GM04503 (cell line): ENCODE measurements at places on chromosomes 5 and 9.

DNA sequence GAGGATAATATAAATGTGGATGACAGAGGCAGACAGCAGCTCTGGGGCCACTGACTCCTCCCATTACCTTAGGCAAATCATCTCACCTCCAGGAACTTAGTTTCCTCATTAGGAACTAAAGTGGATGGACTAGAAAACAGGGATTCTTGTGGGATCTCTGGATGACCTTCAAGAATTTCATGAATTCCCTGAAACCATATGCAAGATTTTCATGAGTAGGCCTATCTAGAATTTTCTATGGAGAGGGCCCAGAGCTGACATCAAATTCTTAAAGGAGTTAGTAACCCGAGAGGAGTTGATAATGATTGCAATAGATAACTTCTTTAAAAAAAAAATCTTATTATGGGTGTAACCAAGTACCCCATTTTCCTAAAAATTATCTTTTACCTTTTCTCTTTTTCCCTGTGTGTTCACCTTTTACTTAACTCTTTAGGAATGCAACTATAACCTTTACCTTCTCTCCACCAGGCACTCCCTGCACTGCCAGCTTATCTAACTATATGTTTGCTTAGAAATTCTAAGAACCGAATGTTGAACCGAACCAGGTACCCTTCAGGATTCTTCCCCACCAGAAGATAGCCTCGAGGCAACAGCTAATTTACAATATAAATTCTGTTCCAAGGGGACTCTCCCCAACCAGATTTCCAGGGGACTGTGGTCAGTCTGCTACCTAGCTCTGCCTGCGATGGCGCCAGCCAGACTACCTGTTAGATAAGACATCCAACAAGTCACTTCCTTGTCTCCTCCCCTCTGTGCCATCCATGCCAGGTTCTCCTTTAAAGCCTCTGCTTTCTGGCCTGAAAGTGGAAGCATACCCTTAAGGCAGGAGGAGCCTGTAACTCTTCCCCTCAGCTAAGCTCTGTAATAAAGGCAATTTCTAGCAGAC lies 86.0 kb downstream of the GCNT4 start:
- no peak for DNase-seq

- DNase-seq = no peak
Measured at GRCh38 chr9:2356041-2356790, 265.4 kb upstream of the VLDLR start.

GRCh38 chr5:150616024-150616470 lies 24.4 kb upstream of the SYNPO start:
- DNase-seq = no peak

GRCh38 chr5:14676320-14676719 lies 11.8 kb downstream of the OTULIN start:
- no peak for DNase-seq

DNA sequence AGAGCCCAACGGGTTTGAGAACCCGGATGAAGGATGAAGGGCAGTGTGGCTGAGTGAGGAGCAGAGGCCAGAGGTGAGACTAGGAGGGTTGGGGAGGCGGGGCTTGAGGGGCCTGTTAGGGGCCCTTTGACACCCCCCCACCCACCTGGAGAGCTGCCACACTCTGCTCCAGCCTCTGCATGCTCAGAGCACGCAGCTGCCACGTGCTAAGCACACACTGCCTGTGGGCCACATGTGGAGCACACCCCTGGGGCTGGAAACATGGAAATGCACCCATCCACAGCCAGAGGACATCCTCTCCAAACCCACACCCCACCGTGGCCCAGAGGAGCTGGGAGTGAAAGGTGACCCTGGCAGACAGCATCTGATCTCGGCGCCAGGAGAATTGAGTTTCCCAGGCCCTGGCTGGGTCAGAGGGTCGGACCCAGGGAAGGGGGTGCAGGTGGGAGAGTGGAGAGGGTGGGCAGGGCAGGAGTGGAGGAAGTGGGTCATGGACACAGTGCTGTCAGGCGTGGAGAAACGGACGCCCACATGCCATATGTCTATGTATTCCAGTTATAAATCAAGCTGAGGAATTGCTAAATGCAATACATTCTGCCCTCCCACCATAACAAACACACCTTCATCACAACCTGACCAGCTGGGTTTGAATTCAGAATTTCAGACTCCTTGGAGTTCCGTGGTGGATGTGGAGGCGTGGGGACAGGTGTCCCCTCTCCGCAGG lies 5.9 kb downstream of the DNM1 start:
- no peak for DNase-seq

GRCh38 chr5:144248015-144248414 lies 77.3 kb downstream of the KCTD16 start:
- no peak for DNase-seq

DNA sequence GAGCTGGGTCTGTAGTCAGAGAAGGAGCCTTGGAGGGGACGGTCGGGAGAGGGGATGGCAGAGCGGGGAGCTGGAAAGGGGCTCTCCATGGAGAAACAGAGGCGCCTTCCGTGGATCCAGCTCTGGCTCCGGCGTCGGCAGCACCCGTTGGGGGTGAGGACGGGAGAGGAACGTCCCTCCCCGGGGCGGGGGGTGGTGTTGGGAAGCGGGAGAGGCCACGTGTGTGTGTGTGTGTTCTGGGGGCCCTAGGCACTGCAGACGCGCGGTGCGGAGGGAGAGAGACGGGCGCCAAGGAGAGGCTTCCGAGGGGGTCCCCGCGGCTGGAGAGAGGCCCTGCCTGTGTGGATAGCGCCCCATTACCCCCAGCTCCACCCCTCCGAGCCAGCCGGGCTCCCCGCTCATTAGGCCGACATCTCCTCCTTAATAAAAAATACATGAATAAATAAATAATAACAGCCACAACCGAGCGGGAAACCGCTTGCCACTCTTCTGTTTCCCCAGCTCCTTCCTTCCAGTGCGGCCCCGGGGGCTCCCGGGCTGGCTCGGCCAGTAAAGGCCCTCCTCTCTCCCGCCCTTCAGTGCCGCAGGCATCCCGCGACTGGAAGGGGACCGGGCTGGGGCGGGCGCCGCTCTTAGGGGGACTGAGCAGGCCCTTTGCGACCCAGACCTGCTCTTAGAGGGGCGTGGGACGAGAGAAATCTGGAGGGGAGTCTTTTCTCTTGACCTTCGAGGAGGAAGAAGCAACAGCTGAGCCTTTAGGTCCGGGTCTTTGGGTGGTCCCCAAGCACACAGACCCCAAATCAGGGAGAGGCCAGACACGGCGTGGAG lies 71.3 kb upstream of the ARAP3 start:
- no peak for DNase-seq

DNA sequence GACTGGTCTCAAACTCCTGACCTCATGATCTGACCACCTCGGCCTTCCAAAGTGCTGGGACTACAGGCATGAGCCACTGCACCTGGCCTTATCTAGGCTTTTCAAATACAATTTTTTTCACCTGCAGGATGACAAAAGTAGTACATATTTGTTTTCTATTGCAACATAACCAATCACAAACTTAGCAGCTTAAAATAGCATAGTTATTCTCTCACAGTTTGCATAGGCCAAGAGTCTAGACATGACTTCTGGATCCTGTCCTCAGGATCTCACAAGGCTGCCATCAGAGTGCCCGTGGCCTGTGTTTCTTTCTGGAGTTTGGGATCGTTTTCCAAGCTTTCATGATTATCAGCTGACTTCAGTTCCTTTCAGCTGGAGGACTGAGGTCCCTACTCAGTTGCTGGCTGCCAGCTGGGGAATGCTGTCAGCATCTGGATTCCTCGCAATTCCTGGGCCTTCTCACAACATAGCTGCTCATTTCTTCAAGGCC lies 348.9 kb downstream of the ARHGEF28 start:
- DNase-seq = no peak

DNA sequence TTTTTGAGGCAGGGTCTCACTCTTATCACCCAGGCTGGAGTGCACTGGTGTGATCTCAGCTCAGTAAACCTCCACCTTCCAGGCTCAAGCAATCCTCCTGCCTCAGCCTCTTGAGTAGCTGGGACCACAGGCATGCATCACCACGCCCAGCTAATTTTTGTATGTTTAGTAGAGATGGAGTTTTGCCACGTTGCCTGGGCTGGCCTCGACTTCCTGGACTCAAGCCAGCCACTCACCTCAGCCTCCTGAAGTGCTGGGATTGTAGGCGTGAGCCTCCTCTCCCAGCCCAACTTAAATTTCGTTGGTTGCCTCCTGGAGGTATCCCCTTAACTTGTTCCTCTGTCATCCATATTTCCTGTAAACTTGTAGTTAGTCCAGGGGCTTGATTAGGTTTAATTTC lies 47.2 kb downstream of the RAB24 start:
- no peak for DNase-seq

DNA sequence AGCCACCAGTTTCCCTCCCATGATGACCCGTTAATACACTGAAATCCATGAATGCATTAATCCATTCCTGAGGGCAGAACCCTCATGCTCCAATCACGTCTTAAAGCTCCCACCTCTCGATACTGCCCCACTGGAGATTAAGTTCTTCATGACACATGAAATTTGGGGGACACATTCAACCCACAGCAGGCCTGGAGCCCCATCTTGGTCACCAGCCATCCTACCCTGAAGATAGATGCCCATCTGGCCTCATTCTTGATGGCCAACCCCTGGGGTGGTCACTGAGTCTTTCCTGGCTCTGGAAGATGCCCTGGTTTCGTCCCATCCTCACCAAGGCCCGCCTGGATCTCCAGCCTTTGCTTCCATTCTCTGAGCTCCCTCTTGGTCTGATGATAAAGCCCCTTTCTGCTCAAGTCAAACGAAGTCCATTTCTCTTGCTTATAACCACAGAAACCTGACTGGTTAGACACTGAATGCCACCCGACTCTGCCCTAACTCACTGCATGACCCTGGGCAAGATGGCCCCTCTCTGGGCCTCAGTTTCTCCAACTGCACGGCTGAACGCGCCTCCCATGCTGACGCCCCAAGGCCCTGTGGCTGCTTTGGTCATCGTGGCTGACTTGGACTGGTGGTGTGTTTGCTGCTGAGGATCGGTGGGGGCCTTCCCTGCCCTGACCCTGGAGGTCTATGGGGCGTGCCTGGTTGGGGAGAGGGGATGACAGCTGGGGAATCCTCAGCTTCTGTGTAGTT lies 138.4 kb upstream of the IER5L start:
- no peak for DNase-seq

DNA sequence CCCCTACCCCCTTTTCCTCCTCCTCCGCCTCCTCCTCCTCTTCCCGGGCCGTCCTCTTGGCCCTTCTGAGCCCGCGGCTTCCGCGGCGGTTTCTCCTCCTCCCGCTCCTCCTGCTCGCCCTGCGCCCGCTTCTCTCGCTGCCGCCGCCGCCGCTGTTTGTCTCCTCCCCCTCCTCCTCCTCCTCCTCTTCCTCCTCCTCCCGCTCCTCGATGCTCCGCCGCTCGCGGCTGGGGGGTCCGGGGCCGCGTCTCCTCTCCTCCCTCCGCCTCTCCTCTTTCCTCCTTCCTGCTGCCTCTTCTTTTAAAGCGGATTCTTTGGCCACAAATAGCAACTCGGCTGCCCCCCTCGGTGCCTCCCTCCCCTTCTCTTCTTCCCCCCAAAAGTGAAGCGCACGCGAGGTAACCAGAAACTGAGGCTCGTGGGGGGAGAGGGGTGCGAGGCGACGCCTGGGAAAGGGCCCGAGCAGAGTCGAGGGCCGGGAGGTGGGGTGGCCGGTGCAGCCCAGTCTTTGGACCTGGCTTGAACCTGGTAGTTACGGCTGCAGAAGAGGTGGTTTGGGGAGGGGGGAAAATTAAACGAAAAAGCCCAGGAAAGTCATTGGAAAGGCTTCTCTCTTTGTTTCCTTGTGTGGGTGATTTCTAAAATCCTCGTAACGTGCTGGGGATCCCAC lies 1058.5 kb upstream of the DMAC1 start:
- DNase-seq = no peak

- DNase-seq = no peak
Measured at GRCh38 chr9:126363847-126364671, 37.4 kb downstream of the MVB12B start.

DNA sequence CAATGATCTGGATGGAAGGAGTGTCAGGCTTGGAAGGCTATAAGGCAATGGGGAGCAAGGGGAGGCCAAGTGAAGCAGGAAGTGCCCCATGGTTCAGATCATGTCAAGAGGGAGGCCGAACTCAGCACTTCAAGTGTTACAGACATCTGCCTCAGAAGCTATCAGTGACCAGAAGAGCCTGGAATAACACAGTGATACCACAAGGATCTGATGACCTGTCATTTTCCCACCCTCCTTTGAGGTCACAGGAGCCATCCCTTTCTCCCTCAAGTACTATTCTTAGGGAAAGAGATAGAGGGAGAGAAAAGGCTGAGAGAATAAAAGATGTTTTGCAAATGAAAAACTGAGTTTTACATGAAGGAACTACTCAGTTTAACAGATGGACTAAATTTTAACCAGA lies 454.8 kb downstream of the CSNK1G3 start:
- no peak for DNase-seq

DNA sequence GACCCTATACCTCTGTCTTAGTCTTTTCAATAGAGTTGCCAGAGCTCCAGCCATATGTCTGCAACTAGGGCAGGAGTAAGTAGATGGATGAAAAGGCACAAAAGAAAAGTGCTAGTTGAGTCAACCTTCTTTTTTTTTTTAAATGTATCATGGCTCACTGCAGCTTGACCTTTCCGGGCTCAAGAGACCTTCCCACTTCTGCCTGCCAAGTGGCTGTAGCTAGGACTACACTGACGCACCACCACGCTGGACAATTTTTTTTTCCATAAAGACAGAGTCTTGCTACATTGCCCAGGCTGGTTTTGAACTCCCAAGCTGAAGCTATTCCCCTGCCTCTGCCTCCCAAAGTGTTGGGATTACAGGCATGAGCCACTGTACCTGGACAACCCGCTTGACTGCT lies 27.3 kb downstream of the FOXE1 start:
- DNase-seq = no peak

DNA sequence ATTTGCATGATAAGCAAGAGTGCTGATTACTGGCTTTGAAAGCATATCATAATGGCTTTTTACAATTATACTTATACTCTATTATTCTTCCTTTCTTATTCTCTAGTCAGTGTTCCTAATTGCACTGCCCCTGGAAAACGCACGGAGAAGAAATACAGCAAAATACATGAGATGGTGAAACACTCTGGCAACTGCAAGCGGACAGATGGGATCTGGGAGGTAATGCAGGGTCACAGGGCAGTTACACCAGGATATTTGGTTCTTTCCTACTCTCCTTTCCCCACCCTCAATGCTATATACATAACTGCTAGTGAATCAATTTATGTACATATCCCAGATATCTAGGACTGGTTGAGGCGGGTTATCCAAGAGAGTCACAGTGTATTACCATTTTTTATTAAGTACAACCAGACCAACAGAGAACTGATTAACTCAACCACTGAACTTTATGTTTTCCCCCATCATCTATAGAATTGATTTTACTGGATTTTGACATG lies 423.7 kb downstream of the ZSWIM6 start:
- no peak for DNase-seq

GRCh38 chr9:97695995-97696802 lies 941 bp downstream of the XPA start:
- no peak for DNase-seq
